Naive thymus-derived CD8-positive, alpha-beta T cell (primary cell): ENCODE measurements at places on chromosomes 1 and 21. TPM values are rescaled to one million over a fixed set of nuclear protein-coding genes. Genes with fewer than 3 reads are reported as not detected.
A peak's percentile ranks its signal among the peaks of the same experiment; 100 is the strongest.

- H3K4me1 ChIP-seq = no peaks in the 10 kb centered on the region
- H3K27me3 ChIP-seq = peaks cover 2% of the 10 kb centered on the region
- H3K4me3 ChIP-seq = no peak overlapping the region
- H3K27ac ChIP-seq = no peak overlapping the region
- H3K36me3 ChIP-seq = no peaks in the 10 kb centered on the region
Measured at GRCh38 chr1:93489756-93490155, 41.8 kb downstream of the FNBP1L start.

GRCh38 chr1:44038876-44039657 lies 7.8 kb upstream of the SLC6A9 start:
- H3K36me3 ChIP-seq = no peaks in the 10 kb centered on the region
- H3K27me3 ChIP-seq = peaks cover 2% of the 10 kb centered on the region
- no peak for DNase-seq
- no peaks in the 10 kb centered on the region for H3K4me1 ChIP-seq
- no peak overlapping the region for H3K27ac ChIP-seq

GRCh38 chr1:169387399-169387798 lies 19.4 kb downstream of the BLZF1 start:
- peaks cover 18% of the 10 kb centered on the region for H3K36me3 ChIP-seq
- no peak for DNase-seq

GRCh38 chr1:15444468-15445389 lies 6.5 kb downstream of the CTRC start:
- peaks cover 13% of the 10 kb centered on the region for H3K27me3 ChIP-seq
- no peaks in the 10 kb centered on the region for H3K4me1 ChIP-seq
- no peak overlapping the region for H3K4me3 ChIP-seq
- no peak overlapping the region for H3K27ac ChIP-seq
- no peaks in the 10 kb centered on the region for H3K36me3 ChIP-seq
- no peak for DNase-seq

DNA sequence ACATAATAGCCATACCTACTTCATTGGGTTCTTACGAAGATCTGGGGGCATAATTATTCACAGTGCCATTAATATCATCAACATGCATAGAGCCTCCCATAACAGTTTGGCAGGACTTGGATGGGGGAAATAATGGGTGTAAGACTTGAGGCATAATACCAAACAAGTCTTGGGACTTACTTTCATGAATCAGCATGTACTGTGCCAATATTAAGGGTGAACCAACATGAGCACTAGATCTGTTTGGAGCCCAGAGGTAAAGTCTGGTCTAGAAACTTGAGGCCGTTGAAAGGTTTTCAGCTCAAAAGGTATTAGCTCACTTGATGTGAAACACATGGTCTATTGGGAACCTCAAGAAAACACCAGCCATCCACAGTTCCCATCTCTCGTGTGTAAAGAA lies 56.7 kb upstream of the ZC3H11B start:
- no peak overlapping the region for H3K4me3 ChIP-seq
- H3K27me3 ChIP-seq = no peaks in the 10 kb centered on the region
- no peak overlapping the region for H3K27ac ChIP-seq
- DNase-seq = no peak

GRCh38 chr1:154861607-154862094 lies 8.4 kb downstream of the KCNN3 start:
- no peak for DNase-seq
- no peaks in the 10 kb centered on the region for H3K4me1 ChIP-seq
- H3K36me3 ChIP-seq = no peaks in the 10 kb centered on the region

GRCh38 chr1:48069662-48070395 lies 72.6 kb upstream of the TRABD2B start:
- peaks cover 18% of the 10 kb centered on the region for H3K27me3 ChIP-seq
- H3K36me3 ChIP-seq = no peaks in the 10 kb centered on the region

- DNase-seq = no peak
- peaks cover 42% of the 10 kb centered on the region for H3K4me1 ChIP-seq
- H3K4me3 ChIP-seq = peak overlapping the region; percentile 96
- no peaks in the 10 kb centered on the region for H3K27me3 ChIP-seq
Measured at GRCh38 chr1:159014851-159015250, 5.1 kb downstream of the IFI16 start.

DNA sequence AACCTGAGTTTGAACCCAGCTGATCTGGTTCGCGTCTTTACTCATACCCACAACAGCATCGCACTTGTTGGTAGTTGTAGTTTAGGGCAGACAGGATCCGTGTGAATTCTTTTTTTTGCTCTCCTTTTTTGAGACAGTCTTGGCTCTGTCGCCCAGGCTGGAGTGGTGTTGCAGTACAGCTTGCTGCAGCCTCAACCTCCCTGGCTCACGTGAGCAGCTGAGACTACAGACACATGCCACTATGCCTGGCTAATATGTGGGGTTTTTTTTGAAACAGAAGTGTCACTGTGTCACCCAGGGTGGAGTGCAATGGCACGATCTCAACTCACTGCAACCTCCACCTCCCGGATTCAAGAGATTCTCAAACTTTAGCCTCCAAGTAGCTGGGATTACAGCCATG lies 7.9 kb downstream of the TAF13 start:
- no peaks in the 10 kb centered on the region for H3K4me1 ChIP-seq
- no peak overlapping the region for H3K27ac ChIP-seq
- DNase-seq = no peak
- H3K27me3 ChIP-seq = no peaks in the 10 kb centered on the region

- H3K27ac ChIP-seq = no peak overlapping the region
- no peaks in the 10 kb centered on the region for H3K4me1 ChIP-seq
- no peak overlapping the region for H3K4me3 ChIP-seq
- DNase-seq = no peak
- peaks cover 3% of the 10 kb centered on the region for H3K27me3 ChIP-seq
Measured at GRCh38 chr1:14520514-14521163, 77.8 kb upstream of the KAZN start.

GRCh38 chr1:192889082-192889481 lies 80.2 kb downstream of the RGS2 start:
- H3K27ac ChIP-seq = no peak overlapping the region
- H3K27me3 ChIP-seq = no peaks in the 10 kb centered on the region
- no peaks in the 10 kb centered on the region for H3K36me3 ChIP-seq
- H3K4me1 ChIP-seq = no peaks in the 10 kb centered on the region
- H3K4me3 ChIP-seq = no peak overlapping the region

DNA sequence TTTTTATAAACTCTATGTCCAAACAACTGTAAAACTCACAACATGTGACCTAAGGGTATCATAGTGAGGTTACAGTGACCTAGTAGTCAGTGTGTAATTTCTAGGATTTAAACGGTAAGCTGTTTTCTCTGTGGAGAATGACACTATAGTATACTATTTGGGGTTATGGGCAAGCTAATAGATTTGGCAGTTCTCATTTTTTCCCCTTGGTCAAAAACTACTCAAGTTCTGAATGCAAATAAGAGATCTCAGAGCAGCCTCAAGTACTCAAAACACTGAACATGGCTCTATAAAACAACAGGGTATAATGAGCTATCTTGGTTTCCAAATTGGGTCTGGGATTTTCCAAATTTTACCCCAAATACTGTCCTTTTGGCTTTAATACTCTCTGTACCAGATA lies 88.5 kb upstream of the HMCN1 start:
- H3K4me3 ChIP-seq = no peak overlapping the region
- DNase-seq = no peak
- H3K27me3 ChIP-seq = no peaks in the 10 kb centered on the region
- no peaks in the 10 kb centered on the region for H3K36me3 ChIP-seq

DNA sequence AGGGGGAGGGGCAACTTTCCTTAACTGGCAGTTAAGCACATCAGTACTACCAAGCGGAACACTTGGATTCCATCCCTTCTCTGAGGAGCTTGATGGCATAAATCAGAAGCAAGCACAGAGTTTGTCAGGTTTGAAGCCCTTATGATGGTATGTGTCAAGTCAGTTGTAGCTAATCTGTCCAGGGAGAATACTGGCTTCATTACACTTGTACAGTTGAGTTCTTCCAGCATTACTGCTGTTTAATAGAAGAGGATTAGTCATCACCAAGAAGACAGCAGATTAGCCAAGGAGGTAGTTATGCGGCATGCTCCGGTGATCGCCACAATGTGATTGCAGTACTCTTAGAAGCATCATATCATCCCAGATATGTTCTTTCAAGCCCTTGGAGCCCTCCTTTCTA lies 2.1 kb upstream of the TDRD5 start:
- no peak for DNase-seq
- H3K27ac ChIP-seq = no peak overlapping the region
- peaks cover 55% of the 10 kb centered on the region for H3K27me3 ChIP-seq
- no peaks in the 10 kb centered on the region for H3K4me1 ChIP-seq
- peaks cover 5% of the 10 kb centered on the region for H3K36me3 ChIP-seq
- H3K4me3 ChIP-seq = no peak overlapping the region

DNA sequence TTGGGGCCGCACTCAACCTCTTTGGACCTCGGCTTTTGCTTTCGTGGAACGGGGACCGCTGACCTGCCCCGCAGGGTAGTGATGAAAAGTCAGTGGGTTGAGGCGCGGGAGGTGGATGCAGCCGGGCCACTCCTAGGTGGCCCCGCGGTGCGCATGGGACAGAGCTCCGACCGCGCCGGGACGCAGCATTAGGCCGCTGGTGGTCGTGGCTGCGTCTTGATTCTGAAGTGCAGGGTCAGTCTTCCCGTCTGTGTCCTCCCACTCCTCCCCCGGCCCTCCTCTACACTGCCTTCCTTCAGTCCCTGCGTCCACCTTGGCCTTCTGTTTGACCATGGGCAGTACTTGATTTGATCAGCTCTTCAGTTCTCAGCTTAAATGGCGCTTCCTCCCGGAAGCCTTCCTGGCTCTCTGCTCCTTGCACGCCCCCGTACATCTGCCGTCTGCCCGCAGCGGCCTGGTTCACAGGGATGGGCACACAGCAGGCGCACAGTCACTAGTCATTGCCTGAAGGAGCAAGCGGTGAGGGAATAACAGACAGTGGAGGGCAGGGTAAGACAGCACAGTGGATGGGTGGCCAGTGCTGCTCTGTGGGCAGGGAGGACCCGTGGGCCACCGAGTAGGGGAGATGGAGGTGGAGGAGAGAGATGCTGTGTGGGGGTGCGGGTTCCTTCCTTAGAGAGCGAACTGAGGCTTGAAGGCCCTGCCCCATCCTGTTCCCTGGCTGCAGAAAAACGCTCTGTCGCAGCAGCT lies 633 bp downstream of the THEMIS2 start:
- peak overlapping the region; percentile 97 for H3K27ac ChIP-seq
- DNase-seq = no peak
- H3K36me3 ChIP-seq = no peaks in the 10 kb centered on the region
- H3K27me3 ChIP-seq = no peaks in the 10 kb centered on the region

DNA sequence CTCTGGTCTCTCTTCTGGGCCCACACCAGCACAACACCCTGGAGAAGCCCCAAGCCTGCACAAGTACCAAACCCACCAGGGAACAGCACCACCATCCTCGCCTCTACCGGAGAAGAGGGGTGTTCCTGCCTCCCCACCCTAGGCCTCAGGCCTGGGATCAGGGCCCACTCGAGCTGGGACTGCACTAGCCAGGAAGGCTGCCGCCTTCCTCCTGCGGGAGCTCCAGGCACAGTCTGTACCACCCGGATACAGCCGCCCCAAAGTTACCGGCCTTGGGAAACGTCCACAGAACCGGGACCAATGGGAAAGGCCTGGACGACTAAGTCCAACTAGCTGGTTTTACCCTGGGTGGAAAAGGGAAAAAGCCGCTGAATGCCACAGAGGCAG lies 3.4 kb downstream of the TAL1 start:
- H3K4me1 ChIP-seq = peaks cover 15% of the 10 kb centered on the region
- H3K4me3 ChIP-seq = no peak overlapping the region
- H3K36me3 ChIP-seq = peaks cover 4% of the 10 kb centered on the region
- H3K27me3 ChIP-seq = peaks cover 62% of the 10 kb centered on the region
- H3K27ac ChIP-seq = no peak overlapping the region

DNA sequence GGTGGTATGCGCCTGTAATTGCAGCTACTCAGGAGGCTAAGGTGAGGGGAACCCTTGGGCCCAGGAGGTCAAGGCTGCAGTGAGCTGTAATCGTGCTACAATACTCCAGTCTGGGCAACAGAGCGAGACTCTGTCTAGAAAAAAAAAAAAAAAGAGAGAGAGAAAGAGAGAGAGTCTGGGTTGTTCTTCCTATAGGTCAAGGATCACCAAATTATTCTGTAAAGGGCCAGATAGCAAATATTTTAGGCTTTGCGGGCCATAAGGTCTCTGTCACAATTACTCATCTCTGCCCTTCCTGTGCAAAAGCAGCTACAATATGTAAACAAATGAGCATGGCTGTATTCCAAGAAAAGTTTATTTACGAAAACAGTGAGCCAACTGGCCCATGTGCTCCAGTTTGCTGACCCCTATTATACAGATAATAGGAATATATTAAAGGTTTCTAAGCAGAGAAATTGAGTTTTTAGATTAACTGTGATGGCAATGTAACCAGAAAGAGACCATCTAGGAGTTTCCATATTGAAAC lies 2.1 kb downstream of the SASS6 start:
- H3K4me1 ChIP-seq = peaks cover 44% of the 10 kb centered on the region
- no peak overlapping the region for H3K4me3 ChIP-seq
- H3K27ac ChIP-seq = no peak overlapping the region
- H3K36me3 ChIP-seq = no peaks in the 10 kb centered on the region

GRCh38 chr1:185680453-185680852 lies 53.7 kb upstream of the HMCN1 start:
- no peak for DNase-seq
- H3K27ac ChIP-seq = peak overlapping the region; percentile 26
- H3K36me3 ChIP-seq = no peaks in the 10 kb centered on the region
- H3K27me3 ChIP-seq = no peaks in the 10 kb centered on the region
- H3K4me3 ChIP-seq = peak overlapping the region; percentile 7
- H3K4me1 ChIP-seq = peaks cover 31% of the 10 kb centered on the region

DNA sequence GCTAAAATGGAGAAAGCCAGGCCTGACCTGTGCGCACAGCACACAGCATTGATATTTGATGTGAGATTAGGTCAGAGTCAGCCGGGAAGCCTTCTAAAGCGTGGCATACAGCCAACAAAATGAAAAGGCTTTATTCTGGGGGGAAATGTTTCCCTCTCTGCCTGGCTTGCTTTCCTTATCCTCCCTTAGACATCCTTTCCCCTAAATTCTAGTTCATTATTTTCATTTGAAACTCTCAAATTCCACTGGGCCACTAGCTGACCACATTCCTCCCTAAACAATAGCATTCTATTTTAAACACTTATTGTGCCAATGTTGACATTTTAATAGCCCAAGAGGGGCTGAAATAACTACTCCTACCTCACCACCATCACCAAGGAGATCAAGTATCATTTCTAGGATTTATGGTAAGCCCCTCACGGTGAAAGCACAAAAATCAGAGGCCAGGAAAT lies 49.4 kb downstream of the LEPR start:
- no peaks in the 10 kb centered on the region for H3K4me1 ChIP-seq
- no peak overlapping the region for H3K4me3 ChIP-seq
- H3K36me3 ChIP-seq = no peaks in the 10 kb centered on the region

GRCh38 chr1:228198977-228199590 lies 8.8 kb upstream of the OBSCN start:
- H3K27me3 ChIP-seq = peaks cover 6% of the 10 kb centered on the region
- H3K27ac ChIP-seq = no peak overlapping the region
- DNase-seq = no peak
- H3K4me1 ChIP-seq = peaks cover 2% of the 10 kb centered on the region
- peaks cover 18% of the 10 kb centered on the region for H3K36me3 ChIP-seq

GRCh38 chr21:27582246-27582947 lies 615.5 kb upstream of the ADAMTS5 start:
- no peaks in the 10 kb centered on the region for H3K27me3 ChIP-seq
- no peak for DNase-seq
- no peak overlapping the region for H3K4me3 ChIP-seq
- H3K36me3 ChIP-seq = no peaks in the 10 kb centered on the region
- no peaks in the 10 kb centered on the region for H3K4me1 ChIP-seq

The NEGR1 gene
- total RNA-seq = not detected

The CCDC24 gene
- 1.9 TPM for total RNA-seq

The ADGRL4 gene
- not detected for total RNA-seq

The GPX7 gene
- 30.4 TPM for total RNA-seq

The CD1E gene
- not detected for total RNA-seq

The LRRC8C gene
- total RNA-seq = 52.2 TPM

The FCGR3B gene
- not detected for total RNA-seq

The OR2T29 gene
- total RNA-seq = not detected

The NUP210L gene
- total RNA-seq = 0.16 TPM

The RPL11 gene
- 2,067 TPM for total RNA-seq

The SPRR2A gene
- total RNA-seq = not detected

The SLC44A5 gene
- 4.4 TPM for total RNA-seq

The OXCT2 gene
- total RNA-seq = not detected

The LIX1L gene
- total RNA-seq = 59.4 TPM
